ENCODE measurements at places on chromosomes 16 and 17. TPM values are rescaled to one million over a fixed set of nuclear protein-coding genes. Genes with fewer than 3 reads are reported as not detected.

OR1F1 gene
- not detected for total RNA-seq

ODAD4 gene
- total RNA-seq: 1.1 TPM

SLX1B gene
- 82.4 TPM for total RNA-seq

MINK1 gene
- total RNA-seq: 57.5 TPM

KRT33A gene
- total RNA-seq: not detected

Data from A549 treated with CpdA at 1 μM for 4 hours (cell line).